ENCODE measurements at places on chromosomes 12 and 14.

DNA sequence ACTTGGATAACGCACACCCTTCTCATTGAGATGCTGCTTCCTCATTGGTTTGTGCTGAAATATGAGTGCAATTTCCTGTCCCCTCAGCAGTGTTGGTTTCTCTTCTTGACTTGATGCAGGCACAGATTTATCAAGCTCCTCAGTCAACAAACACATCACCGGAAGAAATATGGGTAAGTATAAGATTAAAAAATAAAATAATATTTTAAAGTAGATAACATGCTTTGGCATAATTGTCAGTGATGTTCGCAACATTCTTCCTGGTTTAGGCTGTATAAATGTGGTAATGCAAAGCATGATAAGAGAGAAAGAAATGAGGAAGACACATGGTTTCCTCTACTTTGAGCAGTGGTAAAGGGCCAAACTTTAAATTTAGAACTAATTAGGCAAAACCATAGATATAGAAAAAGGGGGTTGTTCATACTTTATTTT lies at the start of gene GPR65:
Gene GPR65, plus strand, starts transcription at position 86 of the 432 bp plus-strand sequence. CDS start 5,713 bp downstream, outside the sequence.
- no peak for DNase-seq

DNA sequence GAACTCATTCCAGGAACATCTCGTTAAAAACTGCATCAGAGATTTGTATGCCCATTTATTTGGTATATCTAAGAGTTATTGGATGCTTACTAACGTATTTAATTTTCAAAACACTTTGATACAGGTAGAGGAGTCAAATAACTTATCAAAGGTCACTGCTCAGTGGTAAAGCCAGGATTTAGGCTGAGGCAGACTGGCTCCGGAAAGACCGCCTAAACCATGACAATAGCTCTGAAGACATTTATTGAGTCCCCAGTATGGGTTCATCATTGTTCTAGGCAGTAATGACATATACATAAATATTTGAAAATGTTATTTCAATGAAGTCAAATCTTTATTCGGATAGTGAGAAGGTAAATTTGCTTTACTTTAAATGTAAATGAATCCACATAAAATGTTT lies 30.3 kb downstream of the WBP11 start:
- peak; percentile 51 for DNase-seq

DNA sequence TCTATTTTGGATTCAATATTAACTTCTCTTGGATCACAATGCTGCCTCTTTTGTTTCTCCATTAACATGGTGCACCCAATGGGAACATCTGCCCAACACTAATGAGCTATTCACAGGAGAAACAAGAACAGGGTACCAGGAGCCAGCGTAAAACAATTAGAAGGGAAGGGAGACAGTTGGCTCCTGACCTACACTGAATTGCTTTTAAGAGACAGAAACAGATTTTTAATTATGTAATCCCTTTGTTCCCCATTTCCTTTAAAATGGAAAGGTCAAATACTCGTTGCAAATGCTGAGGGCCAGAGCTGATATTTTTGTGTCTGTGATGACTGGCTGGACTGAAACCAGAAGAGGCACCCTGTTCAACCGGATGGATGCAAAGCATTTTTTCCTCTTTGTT lies 108.3 kb downstream of the SEC23A start:
- no peak for DNase-seq

DNA sequence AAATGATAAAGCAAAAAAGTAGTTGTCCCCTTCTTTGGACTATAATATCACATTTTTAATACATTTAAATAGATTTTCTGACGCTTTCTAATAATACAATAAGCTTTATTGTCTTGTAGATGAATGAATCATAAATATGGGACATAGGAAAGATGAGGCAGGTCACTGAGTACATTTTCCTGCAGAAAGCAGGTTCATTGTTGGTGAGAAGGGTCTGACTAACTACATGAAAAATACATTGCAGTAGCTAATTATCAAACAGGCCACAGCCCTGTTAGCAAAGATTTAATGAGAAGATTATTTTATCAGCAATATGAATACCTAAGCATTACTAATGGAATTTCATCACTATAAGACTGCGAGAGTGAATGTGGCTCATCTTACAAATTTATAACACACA lies 45.6 kb downstream of the ABCD2 start:
- no peak for DNase-seq

DNA sequence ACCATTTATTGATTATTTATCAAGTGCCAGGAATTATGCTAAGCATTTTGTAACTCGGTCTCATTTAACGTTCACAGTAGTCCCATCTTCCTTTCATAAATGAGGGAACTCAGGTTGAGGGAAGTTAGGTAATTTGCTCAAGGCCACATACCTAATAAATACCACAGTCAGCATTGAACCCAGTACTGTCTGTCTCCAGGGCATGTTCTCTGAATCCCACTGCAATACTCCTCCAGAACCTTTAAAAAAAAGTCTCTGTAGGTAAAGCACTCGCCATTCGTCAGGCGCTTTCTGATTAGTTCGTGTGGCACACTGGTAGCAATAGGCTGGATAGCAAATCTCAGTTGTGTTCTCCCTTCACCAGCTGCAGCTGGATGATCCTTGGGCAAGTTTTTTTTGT lies 14.3 kb downstream of the SLC17A8 start:
- DNase-seq: no peak

GRCh38 chr14:35558680-35559079 lies 24.7 kb downstream of the INSM2 start:
- DNase-seq: peak; percentile 49
